Stimulated activated CD8-positive, alpha-beta memory T cell treated with anti-CD3 and anti-CD28 coated beads, Interleukin-7, amount 100 ng/mL, for 24 hours (primary cell): ENCODE measurements at places on chromosomes 1 and 21.

DNA sequence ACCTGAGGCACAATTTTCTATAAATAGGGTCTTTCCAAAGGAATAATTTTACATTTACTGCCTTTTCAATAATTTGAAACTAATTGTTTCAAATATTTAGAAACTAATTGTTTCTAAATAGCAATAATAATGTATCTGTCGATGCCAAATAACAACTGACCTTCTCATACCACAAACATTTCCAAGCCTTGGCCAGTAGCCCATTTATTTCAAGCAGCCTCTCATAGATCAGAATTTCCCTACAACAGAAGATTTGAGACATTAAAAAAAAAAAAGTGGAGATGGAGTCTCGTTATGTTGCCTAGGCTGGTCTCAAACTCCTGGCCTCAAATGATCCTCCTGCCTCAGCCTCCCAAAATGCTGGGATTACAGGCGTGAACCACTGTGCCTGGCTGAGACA, 2.1 kb upstream of the GFI1 start:
- no peak for DNase-seq

GRCh38 chr21:45412909-45413611, 8.1 kb downstream of the COL18A1 start:
- DNase-seq: no peak

- no peak for DNase-seq
Observed at GRCh38 chr1:86868477-86868876, 45.4 kb downstream of the SELENOF start.

DNA sequence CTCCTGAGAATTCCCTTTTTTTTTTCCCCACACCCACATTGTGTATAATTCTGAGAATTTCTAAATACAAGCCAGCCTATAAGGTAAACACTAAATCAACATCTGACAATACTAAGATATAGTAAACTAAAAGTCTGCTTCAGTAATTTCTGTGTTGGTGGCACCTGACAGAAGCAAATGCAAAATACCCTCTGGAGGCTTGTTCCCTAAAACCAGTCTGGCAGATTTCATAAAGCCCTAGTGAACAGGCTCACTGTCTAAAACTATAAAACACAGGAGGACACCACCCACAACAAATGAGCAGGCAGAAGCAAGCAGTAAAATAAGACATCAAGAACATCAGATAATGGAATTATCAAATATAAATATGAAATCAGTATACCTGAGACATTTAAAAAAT, 11.5 kb downstream of the TRIM33 start:
- DNase-seq: no peak

DNA sequence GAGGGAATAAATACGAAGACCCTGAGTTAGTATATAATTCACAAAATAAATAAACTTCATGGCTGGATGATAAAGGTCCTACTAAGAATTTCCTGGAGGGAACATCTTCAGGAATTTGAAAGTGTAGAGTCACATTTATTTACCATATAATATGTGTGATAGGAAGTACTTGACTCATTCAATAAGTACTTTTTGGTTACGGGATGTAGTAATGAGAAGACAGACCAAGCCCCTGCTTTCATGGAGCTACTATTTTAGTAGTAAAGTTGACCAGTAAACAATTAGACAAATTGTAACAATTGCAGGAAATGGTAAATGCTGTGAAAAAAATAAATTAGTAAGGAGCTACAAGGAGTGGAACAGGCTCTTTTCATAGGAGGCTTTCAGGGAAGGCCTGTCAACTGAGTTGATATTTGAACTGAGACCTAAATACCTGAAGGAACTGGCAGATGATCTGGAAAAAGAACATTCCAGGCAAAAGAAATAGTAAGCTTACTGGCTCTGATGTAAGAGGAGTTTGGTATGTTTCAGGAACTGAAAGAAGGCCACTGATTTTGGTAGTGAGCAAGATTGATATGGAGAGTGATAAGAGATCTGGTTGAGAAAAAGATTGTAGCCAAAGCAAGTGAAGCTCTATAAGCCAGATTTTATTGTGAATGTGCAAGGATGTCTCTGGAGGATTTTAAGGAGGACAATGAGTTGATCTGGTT, 36.2 kb downstream of the CAMSAP2 start:
- no peak for DNase-seq
